ENCODE measurements at places on chromosomes 12 and 14.
A peak's percentile ranks its signal among the peaks of the same experiment; 100 is the strongest.

GRCh38 chr14:78254911-78255461 is 84.8 kb downstream of the NRXN3 start:
- peak; percentile 95 for DNase-seq

GRCh38 chr12:125229878-125230530 is 164.8 kb downstream of the AACS start:
- DNase-seq = no peak

- peak; percentile 41 for DNase-seq
Observed at GRCh38 chr14:100662879-100663760, 63.6 kb upstream of the DLK1 start.

DNA sequence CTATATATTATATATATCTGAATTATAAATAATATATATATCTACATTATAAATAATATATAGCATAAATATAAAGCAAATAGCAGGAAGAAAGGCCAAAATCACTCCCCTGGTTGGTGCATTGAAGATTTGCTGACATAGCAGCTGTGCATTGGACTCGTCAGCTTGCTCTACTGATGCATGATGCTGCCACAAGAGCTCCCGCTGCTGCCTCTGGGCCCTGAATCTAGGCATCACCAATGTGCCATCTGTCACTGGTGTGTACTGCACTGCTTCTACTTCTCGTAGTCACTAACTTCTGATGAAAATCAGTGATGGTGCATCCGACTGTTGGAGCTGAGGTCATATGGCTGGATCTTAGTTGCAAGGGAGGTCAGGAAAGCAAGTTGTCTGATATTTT is 205.0 kb downstream of the ADAMTS20 start:
- DNase-seq = no peak

DNA sequence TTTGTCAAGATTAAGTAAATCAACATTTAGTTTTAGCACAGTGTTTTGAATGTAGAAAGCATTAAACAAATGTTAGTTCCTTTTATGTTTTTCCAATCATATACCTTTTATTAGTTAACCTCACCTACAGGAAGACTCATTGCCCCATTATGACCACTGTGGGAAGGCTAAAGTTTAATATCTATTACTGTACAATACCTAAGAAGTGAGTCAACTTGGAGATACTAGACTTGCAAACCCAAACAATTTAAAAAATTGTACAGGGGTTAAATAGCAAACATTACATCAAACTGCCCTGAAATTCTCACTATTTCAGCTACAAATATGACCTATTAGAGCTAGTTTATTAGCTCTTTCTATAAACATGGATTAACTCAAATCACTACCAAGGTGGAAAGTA is 8.6 kb upstream of the G2E3 start:
- no peak for DNase-seq

DNA sequence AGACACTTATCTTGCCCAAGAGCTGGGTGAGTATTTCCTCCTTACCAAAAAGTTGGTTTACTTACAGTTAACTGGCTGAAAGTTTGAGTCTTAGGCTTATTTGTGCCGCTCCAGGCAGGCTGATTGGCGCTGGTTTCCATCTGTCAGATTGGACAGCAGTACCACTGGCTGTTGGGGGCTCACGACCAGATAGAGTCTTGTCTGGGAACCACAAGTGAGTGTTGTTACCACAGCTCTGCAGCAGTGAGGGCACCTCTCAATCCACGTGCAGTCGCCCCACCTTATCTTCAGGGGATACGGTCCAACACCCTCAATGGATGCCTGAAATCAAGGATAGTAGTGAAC is 58.9 kb downstream of the DDX51 start:
- DNase-seq = no peak

DNA sequence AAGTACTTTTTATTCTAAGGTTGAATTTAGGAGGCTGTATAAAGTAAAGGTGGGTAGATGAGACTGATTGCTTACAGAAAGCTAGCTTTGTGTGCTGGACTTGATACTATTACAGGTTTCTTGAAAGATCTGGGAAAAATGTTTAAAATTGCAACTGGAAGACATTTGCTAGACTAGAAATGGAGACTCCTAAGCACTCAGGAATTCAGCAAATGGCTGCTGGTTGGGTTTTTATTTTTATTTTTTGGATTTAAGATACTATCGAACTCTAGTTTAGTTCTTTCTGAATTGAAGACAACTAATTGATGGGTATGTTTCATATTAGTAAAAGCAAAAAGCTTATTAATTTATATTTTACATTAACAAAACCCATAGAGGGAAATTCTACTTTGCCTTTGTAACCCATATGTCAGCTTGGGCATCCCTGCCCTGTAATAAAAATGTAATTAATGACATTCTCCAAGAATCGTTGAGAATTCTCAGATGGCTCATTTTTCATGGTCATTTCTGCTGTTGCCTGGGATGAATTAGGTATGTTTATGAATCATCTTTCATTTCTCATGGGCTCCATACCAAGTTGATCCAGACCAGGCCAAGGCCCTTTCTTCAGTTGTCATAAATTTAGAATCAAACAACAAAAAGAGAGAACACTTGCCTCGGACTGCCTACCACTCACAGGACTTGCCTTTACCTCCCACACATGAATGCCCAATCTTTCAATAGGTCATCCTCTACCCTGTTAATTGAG is 102.1 kb downstream of the ERGIC2 start:
- DNase-seq = no peak

- DNase-seq = no peak
Observed at GRCh38 chr12:107458163-107458562, 227.4 kb upstream of the PWP1 start.

GRCh38 chr12:15928346-15928745 is 17.2 kb downstream of the DERA start:
- DNase-seq = no peak

DNA sequence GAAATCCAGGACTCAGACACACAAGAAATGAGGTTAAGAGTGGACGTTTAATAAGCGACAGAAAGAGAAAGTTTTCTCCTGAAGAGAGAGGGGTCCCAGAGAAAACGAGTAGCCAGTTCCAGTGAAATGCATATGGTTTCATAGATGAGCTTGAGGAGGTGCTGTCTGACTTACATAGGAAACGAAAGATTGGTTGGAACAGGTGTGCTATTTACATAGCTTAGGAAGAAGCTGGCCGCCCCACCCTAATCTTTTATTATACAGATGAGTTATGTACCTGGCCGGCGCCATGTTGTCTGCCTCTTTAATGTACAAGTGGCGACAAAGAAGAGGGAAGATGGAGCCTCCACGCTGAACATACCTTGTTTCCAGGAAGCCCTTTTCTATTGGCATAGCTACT is 223.0 kb downstream of the SLC6A15 start:
- peak; percentile 83 for DNase-seq

GRCh38 chr14:104868060-104868740 is 3.1 kb downstream of the CEP170B start:
- DNase-seq = no peak

GRCh38 chr12:108812324-108812723 is 45.1 kb downstream of the SSH1 start:
- DNase-seq = no peak

GRCh38 chr12:14239935-14240872 is 125.3 kb upstream of the ATF7IP start:
- DNase-seq = no peak

DNA sequence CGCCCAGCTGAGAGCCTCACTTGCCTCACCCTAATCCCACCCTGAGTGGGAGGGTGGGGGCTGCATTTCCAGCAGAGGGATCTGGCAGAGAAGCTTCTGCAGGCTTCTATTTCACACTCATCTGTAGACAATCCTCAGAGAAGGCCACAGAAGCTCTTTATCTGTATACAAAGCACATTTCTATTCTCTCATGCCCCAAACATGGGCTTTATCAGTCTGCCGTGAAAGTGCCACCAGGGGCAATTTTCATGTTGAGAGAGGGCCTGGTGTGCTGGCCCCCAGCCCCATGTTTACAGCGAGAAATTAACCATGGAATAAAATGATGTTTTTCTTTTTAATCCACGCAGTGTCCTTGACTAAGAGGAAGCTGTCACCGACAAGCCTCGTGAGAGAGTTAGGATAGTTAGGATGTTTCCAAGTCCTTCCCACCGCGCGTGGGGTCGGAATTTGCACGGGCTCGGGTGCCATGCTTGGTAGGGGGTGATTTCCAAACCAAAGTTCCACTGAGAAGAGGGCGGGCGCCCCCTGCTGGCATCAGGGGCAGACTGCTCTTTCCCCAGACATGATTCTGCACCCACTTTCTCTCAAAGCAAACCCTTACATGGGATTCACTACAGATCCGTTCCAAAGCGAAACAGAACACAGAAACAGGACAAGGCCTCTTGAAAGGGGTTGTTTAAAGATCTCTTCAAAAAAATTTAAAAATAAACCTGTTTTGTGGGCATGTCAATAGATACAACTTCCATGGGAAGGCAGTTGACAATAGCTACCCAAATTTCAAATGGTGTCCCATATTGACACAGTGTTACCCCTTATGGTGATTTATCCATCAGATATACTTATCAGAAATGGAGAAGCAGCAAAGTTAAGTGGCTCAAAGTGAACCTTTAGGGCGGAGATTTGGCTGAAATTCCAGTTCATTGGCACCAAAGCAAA is 19.4 kb downstream of the BDKRB1 start:
- peak; percentile 77 for DNase-seq

DNA sequence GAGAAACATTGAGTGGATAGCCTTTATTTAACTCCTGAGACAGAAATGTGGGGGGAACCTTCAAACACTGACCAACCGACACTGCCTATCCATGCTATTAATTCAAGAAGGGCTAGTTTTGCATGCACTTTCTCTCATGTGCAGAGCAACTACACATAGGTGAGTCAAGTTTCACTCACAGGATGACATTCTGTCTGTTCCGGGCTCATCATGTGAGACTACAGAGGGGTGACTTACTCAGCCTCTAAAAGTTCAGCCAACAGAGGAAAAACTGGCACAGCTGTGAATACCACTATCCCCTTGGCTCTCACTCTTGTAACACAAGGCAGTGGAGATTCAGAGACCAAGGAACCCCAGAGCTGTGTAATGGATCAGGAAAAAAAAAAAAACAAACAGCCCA is 13.3 kb downstream of the BEST3 start:
- DNase-seq = no peak

GRCh38 chr12:99558109-99558508 is 89.4 kb upstream of the GARIN6 start:
- no peak for DNase-seq

GRCh38 chr12:50315803-50316202 is 32.5 kb upstream of the LIMA1 start:
- no peak for DNase-seq

DNA sequence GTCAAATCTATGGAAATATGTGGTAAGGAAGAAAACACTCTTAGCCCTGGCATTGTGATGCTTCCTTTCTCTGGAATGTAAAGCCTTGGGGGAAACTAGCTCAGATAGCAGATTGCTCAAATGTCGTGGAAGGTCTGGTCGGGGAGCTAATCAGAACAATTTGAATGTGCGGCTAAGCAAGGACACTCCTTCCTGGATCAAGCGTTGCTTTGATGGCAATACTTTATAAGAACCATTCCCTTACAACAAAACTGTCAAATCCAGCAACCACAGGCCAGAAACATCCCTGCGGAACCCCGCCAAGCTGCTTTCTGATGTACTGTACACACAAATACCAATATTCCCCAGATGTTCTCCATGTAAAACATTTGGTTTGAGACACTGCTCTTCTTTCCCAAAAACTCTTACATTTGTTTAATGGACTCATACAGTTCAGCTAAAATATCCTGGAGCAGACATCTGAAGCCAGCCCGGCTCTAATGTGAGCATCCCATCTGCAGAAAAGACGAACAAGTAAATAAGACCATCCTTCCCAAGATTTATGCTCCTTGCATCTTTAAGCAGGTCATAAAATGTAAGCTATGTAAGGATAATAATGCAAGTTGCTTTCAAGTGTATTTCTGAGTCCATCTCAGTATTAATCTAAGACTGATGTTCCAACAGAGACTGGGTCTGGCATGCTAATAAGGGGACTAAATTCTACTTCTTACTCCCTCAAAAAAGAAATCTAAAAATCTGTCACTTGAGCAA is 20.2 kb downstream of the NUAK1 start:
- no peak for DNase-seq

Data from NCI-H1105 (cell line).